ENCODE measurements at places on chromosomes 5 and 9.

GRCh38 chr5:177099422-177100093 is 12.8 kb downstream of the FGFR4 start:
- DNase-seq: no peak

- no peak for DNase-seq
Measured at GRCh38 chr5:109062664-109063063, 315.0 kb downstream of the FER start.

GRCh38 chr5:126122942-126123341 is 300.3 kb upstream of the GRAMD2B start:
- DNase-seq: peak; percentile 15

- no peak for DNase-seq
Measured at GRCh38 chr9:32823551-32823950, 40.2 kb downstream of the TMEM215 start.

DNA sequence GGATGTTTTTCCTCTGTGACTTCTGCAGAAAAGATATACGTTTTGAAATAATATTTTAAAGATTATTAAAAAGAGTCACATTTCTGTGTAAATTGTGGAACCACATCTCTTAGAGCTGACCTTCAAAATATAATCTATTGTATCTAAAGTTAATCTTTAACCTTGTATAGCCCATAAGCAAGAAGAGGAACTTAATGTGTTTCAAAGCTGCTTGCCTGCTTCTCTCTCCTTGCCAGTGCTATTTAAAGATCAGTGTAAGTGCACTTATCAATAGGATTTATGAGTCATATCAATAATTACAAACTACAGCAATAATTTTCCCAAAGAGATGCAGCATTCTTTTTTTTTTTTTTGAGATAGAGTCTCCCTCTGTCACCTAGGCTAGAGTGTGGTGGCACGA is 29.4 kb upstream of the GDA start:
- no peak for DNase-seq

DNA sequence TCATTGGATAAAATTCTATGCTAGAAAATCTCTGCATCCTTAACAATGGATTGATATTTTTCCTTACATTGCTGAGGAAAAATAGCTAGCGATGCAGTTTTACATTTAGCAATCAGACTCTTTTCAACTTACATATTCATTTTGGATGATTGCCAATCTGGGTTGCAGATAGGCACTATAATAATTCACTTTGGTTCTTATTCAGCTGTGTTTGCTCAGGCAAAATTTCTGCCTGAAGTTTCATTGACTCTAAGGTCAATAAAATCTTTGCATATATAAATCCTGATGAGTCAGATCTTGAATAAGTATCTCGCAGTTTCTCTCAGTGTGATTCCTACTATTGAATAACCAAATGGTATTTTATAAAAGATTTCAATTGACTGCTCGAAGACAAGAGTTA is 1105.8 kb downstream of the CDH18 start:
- DNase-seq: peak; percentile 90

DNA sequence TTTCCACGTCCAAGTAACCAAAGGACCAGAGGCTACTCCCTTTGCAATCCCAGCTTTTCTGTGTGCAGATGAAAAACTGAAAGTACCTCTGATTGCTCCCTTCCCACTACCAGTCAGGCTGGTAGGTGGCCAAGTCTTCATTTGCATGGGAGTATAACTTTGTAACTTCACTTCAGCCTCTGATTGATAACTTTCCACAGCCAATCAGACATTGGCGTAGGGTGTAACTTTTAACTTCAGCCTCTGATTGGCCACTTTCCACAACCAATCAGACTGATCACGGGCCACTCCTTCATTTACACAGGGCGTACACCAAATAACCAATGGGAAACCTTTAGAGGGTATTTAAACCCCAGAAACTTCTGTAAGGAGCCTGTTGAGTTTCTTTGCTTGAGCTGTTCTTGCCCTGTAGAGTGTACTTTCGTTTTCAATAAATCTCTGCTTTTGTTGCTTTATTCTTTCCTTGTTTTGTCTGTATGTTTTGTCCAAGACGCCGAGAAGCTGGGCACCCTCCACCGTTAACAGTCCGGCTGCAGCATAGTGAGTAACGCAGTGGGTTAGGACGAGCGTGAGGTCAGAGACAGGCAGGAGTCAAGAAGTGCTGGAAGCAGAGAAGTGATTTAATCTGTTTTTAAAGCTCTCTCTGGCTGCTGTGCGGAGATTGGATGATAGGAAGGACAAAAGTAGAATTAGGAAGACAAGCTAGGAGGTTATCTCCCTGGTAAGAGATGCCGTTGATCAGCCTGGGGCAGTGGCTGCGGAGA is 3.5 kb upstream of the EXOSC2 start:
- DNase-seq: peak; percentile 95

DNA sequence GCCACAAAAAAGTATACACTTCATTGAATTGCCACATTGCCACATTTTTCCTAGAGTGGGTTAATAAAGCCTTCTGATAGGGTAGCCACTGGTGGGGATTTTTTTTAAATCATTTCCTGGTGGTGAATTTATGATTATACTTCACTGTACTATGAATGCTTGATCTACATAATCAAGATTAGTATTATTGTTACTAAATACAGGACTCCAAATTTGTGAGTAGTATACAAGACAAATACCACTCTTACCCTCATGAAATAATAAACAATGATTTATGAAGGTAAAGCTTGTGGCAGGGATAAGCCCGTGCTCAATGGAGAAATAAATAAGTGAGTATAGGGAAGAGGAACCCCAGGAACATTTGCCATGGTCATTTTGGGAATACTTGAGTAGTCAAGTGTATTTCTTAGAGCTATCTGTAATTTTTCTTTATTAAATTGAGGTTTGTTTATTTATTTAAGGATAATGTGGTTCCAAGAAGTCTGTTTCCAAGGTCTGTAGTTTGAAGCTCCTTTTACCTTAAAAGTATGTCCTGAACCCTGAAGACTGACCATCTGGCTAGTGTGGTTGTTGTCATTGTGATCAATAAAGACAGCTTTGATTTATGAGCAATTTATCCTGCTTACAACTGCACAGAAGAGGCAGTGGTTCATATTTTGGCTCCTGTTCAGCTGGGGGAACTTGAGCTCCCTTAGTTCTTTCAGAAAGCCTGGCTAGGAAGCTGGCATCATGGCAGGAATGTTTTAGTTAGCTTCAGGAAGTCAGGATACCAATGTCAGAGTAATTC is 118.6 kb downstream of the ZSWIM6 start:
- DNase-seq: peak; percentile 7

GRCh38 chr5:66362046-66362445 is 217.9 kb downstream of the SREK1 start:
- DNase-seq: no peak

DNA sequence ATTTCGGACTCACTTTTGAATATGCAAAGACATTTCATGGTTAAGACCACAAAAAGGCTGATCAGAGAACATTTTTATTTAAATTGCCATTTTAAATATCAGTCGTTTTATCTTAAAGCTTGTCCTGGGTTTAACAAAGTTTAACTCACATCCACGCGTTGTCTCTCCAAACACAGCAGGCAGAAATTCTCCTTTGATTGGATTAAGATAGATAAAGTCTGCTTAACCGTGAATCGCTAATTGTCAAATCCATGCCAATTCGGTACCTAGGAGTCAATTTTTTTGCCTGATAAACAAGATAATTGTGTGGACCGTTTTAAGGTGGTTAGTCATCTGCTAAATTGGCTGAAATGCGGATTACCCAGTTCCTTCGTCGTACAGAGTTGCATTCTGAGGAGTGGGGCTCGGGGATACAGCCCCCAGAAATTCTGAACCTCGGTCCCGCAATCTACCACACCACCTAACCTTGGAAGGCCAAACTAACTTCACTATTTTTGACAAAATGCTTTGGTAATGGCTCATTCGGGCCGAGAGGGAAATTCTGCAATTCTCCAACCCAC is 665 bp upstream of the BTF3 start:
- DNase-seq: no peak

DNA sequence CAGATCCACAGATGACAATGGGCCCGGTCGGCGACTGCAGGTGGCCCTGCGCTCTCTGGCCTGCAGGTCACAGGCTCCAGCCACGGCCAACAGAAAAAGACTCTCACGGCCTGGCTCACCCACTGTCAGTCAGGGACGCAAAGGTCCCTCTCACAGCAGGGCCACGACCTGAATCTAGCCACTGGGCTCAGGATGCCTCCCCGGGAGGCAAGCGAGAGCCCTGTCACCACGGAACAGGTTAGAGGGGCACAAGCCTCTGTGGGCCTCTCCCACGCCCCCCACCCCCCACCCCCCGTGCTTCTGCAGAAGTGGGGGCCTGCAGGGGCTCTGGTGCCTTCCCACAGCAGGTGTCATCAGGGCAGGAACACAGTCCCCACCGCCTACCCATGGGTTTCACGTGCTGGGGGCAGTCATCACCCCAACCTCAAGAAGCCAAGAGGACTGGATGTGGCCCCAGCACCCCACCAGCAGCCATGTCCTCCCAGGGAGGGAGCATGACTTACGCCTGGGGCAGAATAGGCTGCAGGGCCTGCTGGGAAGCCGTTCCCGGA is 17.3 kb upstream of the EGFL7 start:
- DNase-seq: no peak

DNA sequence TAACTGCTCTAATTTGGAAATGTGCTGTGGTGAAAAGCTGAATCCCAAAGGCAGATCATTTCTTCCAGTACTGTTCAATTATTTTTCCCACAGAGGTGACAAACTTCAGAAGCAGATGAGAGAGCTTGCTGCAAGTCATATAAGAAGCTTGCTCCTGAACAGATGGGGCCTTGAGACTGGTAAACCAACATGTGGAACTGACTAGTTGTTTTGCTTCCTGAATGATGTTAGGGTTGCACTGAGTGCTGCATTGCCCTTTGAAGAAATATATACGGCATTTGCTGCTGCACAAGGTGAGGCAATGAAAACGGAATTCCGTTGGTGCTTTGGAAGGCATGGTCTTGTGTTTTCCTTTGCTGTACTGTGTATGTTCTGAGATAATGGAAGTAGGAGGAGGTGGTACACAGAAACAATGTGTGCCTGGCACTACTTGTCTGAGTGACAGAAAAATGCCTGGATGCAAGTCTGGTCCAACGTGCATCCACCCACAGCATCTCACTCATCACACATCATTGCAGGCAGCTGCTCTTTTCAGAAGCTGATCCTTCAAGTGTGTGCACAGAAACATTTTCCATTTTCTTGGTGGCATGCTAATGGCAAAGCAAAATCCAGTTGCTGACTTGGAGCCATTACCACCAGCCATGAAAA is 76.9 kb downstream of the ANKH start:
- no peak for DNase-seq

GRCh38 chr9:107751567-107752210 is 262.1 kb upstream of the KLF4 start:
- DNase-seq: peak; percentile 65

GRCh38 chr5:154076240-154076922 is 37.6 kb downstream of the MFAP3 start:
- no peak for DNase-seq

DNA sequence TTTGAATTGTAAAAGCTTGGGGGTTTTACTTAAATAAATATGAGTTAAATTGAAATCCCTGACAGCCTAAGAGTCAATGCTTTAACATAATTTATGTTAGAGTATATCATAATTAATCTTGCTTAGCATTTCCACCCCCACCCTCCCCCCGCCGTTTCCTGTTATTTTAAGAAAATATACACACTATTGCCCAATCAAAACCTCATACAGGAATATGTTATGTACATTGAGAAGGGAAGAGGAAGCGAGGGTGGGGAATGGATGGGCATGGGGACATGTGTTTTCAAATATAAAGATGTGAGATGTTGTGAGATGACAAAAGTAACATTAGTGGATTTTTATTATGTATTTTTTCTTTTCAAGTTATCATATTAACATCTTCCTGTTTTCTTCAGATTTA is 561.1 kb upstream of the MEF2C start:
- no peak for DNase-seq

- no peak for DNase-seq
Measured at GRCh38 chr5:120043431-120043830, 414.1 kb downstream of the FAM170A start.

DNA sequence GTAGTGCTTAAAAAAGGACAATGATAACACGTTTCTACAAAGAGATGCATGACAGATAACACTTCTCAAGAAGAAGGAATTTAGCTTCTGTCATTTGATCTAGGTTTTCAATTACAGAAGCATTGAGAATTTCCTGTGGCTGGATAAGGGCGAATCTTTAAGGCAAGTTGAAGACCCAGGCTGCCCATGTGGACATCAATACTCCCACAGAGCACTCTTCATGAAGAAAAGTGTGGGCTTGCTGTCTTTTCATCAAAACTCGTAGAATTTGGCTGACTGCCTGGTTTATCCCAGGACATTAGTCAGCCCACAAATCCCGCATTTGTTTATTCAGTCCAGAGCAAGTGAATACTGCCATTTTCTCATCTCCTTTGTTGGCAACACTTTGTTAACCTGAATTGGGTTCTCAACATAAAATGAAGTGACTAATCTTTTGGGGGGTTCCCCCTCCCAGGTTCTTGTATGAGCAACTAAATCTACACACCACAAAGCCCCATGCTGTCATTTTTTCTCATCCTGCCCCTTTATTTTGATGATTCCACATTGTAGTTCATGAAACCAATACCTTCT is 43.4 kb upstream of the CDKN2B start:
- DNase-seq: peak; percentile 98

DNA sequence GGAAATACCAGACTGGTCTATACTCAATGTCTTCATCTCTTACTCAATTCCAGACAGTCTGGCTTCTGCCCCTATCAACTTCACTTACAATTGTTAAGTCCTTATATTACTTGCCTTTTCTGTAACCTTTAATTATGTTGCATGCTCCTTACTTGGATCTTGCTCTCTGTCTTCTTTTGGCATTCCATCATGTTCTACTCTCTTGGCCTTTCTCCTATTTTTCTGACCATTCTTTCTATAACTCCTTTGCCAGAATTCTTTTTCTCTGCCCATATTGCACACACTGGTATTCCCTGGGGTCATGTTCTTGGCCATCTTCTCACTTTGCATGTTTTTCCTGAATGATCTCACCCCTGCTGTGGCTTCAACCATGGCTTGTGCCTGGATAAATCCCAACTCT is 209.8 kb upstream of the ZNF462 start:
- no peak for DNase-seq

DNA sequence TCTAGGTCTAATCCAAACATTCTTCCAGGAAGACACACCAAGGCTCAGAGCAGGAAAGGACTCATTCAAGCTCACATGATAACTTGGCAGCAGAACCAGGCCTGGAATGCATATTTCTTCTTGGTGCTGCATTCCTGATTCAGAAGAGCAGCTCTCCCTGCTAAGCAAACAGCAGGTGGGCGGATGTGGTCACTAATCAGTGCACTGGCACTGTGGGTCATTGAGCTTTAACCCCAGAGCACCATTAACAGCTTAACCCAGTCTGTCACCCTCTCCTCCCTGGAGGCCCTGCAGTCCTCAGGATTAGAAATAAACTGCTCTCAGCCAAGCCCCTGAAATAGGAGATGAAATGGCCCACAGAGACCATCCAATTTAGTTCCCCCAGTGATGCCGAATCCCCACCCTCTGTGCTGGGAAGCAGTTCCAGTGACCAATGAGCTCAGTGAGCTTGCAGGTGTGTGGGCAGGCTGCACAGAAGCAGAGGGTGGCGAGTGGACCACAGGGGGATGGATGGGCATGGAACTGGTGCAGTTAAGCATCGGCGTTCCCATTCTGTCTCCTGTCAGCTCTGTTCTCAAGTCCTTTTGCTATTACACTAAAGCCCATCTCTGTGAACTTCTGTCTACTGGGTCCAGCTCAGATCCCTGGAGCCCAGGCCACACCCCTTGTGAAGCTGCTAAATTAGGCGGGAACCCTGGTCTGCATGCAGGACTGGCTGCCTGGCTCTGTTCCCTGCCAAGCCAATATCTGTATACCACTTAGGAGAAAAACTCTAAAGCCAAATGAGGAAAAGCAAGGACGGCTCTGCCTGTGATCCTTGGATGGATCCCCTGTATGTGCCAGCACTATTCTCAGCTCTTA is 16.6 kb upstream of the MEGF9 start:
- DNase-seq: peak; percentile 95
